CD8-positive, alpha-beta memory T cell (primary cell): ENCODE measurements at places on chromosomes 5 and 9.

- DNase-seq, result no peak
Observed at GRCh38 chr9:7089406-7090193, 331.8 kb downstream of the KDM4C start.

- no peak for DNase-seq
Observed at GRCh38 chr5:116908537-116908936, 333.9 kb upstream of the SEMA6A start.

GRCh38 chr9:30713243-30713642 is 1671.2 kb upstream of the ACO1 start:
- DNase-seq, result no peak

DNA sequence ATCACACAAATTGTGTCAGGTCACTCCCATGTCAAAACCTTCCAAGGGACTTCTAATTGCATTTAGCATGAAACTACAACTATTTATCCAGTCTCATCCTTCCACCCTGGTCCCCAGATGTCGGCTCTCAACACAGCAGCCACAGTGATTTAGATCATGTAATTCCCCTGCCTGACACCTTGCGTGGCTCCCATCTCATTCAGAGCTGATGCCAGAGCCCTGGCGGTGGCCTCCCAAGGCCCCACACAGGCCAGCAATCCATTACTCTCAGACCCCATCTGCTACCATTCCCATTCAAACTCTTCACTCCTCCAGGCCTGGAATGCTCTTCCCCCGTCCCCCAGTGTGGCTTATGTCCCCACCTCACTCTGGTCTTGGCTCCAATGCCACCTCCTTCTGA is 2.4 kb downstream of the SLC35D2 start:
- no peak for DNase-seq

- DNase-seq, result no peak
Observed at GRCh38 chr9:77163884-77164283, 13.4 kb upstream of the VPS13A start.
